Stimulated activated CD4-positive, alpha-beta T cell treated with anti-CD3 and anti-CD28 coated beads, TNF-alpha, amount 100 ng/mL, for 1 hour (primary cell): ENCODE measurements at places on chromosomes 12 and 14.

DNA sequence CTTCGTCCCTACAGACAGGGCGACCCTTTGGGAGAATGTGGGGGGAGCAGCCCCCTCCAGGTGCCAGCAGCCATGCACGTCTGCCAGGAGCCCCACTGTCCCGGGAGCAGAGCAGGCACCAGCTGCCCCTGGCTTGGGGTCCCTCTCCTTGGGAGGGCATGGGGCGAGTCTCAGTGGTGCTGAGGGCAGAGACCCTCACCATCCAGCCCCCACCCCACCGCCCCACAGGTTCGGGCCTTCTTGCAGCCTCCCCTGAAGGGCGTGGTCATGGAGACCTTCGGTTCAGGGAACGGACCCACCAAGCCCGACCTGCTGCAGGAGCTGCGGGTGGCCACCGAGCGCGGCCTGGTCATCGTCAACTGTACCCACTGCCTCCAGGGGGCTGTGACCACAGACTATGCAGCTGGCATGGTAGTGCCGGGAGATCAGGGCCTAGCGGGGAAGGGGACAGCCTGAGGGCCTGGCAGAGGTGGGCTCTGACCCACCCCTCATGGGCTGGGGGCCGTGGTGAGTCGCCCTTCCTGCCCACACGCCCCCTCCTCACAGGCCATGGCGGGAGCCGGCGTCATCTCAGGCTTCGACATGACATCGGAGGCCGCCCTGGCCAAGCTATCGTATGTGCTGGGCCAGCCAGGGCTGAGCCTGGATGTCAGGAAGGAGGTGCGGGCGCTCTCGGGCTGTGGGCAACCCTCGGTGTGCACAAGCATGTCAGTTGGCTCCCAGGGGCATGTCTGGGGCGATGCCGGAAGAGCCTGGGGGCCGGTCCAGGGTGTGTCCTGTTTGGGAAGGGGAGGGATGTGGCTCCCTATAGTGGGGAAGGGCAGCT is 18.8 kb downstream of the ASPG start:
- DNase-seq, result no peak

DNA sequence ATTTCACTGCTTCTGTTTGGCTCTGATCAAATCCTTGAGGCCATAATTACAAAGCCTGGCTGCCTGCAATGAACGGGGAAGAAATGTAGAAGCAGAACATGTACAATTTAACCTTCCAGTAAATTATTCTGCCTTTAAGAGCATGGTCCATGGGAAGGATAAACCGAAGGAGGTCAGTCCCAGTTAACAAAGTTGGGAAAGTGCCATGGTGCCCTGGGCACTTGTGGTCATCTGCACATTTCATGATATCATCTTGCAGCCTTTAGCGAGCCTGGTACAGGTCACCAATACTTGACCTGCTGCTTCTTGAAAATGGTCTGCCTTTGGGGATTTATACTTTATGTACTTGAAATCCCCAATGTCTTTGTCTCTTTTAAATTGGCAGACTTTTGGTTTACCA is 175.9 kb upstream of the KITLG start:
- DNase-seq, result no peak

DNA sequence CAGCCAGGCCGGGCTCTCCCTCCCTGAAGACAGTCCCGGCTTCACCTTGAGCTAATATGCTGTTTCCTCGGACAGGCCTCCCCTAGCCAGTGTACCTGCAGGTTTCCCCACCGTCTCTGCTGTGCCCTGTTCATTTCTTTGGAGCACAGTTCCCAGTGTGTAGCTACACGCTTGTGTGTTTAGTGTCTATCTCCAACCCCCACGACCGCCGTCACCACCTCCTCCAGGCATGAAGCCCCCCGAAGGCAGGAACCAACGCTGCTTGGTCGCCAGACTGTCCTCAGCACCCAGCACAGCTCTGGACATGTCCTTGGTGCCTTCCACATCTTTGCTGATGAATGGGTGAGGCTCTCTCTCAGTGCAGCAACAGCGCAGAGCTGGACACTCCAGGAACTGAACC is 26.2 kb upstream of the PLEKHG6 start:
- DNase-seq, result no peak

GRCh38 chr12:120342175-120343038 is 14.8 kb upstream of the PLA2G1B start:
- no peak for DNase-seq

- no peak for DNase-seq
Measured at GRCh38 chr12:49632986-49633702, 9.8 kb downstream of the PRPF40B start.

DNA sequence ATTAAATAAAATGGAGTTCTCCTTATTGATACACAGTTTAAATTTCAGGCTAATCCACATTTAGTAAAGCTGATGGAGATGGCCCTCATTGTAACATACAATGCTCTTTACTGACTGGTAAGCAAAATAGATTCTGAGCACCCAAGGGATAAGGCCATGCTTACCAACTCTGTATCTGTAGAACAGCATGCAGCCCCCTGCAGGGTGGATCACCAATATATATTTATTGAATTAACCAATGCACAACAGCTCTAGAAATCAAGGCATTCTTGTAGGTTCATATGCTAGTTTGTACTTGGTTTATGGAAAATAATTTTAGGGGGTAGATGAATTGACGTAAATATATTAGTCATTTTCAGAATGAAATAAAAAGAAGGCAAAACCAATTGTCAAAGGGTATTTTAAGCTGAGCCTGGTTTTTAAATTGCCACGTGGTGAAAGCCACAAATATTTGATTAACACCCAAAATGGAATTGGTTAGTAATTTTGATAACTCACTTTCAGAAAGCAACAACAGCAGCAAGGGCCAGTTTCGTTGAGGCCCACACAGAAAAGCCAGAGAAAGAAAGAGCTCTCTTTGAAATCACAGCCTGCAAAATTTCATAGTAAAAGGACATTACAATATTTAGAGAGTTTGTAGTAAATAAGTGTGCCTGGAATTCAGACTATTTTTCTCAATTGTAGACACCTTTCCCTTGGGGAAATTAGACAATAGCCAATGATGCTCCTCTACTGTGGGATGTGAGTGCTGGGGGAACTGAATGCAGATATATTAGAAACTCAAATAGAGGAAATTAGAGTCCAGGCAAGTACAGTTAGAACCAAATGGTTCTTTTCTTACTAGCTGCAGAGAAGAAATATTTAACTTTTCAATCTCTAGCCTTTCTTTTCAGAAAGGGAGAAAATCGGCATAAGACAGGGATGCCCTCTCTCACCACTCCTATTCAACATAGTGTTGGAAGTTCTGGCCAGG is 216.2 kb upstream of the ABCD2 start:
- DNase-seq, result no peak

DNA sequence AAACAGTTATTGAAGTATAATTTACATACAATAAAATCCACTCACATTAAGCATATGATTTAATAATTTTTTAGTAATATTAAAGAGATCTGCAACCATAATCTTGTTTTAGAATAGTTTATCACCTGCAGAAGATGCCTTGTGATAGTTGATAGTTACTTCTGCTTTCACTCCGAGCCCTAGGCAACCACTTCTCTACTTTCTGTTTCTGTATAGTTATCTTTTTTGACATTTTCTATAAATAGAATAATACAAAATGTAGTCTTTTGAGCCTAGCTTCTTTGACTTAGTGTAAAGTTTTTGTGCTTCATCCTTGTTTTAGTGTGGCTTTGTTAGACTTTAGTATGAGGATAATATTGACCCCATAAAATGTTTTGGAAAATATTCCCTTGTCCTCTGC is 111.0 kb downstream of the MNAT1 start:
- no peak for DNase-seq

- DNase-seq, result no peak
Measured at GRCh38 chr14:31419179-31419966, 977 bp downstream of the HEATR5A start.
